ENCODE measurements at places on chromosomes 3 and 15.

GRCh38 chr3:73530022-73530396 is 94.7 kb downstream of the PDZRN3 start:
- no peak for DNase-seq

GRCh38 chr3:62100282-62100989 is 272.9 kb downstream of the FEZF2 start:
- DNase-seq: no peak

DNA sequence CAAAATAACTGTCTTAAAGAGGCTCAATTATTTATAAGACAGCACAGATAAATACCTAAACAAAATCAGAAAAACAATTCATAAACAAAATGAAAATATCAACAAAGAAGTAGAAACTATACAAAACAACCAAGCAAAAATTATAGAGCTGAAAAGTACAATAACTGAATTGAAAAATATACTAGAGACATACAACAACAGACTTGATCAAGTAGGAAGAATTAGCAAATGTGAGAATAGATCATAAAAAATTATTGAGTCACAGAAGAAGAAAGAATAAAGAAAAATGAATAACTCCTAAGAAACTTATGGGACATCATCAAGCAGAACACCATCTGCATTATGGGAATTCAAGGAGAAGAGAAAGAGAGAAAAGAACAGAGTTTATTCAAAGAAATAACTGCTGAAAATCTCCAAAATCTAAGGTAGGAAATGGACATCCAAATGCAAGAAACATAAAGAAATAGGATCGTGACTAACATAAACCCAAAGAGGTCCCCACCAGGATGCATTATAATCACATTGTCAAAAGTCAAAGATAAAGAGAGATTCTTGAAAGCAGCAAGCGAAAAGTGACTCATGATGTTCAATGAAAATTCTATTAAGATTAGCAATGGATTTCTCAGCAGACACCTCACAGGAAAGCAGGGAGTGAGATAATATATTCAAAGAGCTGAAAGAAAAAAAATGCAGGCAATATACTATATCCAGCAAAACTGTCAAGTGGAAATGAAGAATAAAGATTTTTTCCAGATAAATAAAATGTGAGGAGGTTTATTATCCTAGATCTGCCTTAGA is 85.9 kb downstream of the DCLK3 start:
- DNase-seq: no peak

DNA sequence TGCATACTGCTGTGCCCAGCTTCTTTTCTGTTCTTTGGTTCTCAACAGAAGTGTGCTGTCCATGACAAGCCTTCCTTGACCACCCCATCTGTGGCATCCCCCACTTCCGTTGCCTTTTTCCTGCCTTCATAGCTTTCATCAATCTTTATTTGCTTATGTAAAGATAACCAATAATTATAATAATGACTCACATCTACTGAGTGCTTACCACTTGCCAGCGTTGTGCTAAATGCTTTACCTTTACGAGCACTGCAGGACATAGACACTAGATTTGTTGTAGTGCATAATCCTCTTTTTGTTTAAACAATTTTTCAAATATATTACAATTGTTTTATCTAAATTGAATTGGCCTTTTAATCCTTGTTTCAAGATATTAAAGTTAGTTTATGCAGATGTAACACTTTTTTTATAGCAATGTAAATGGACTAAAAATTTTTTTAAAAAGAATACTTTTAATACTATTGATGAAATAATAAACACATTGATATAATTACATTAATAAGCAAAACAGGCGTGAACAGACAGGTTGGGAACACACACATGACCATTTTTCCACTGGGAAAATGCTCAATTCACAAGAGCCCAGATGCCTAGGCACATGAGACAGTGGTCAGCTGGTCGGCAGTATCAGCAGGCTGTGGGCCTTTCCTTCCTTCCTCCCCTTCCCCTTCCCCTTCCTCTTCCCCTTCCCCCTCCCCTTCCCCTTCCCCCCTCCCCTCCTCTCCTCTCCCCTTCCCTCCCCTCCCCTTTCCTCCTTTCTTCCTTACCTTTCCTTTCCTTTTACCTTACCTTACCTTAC is 42.5 kb downstream of the TRAK1 start:
- DNase-seq: no peak

DNA sequence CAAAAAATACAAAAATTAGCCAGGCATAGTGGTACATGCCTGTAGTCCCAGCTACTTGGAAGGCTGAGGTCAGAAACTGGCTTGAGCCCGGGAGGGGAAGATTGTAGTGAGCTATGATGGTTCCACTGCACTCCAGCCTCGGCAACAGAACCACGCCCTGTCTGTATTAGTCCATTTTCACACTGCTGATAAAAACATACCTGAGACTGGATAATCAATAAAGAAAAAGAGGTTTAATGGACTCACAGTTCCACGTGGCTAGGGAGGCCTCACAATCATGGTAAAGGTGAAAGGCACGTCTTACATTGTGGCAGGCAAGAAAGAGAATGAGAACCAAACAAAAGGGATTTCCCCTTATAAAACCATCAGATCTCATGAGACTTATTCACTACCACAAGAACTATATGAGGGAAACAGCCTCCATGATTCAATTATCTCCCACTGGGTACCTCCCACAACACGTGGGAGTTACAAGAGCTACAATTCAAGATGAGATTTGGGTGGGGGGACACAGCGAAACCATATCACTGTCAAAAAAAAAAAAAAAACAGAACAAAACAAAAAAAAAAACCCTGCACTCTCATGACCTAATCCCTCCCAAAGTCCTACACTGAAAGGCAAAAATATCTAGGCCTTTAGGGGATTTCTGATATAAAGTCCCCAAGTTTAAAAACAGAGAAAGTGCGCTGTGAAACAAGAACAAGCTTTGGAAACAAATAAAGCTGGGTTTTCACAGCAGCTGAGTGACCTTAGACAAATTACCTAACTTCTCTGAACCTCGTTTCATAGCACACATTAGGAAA is 224.7 kb downstream of the IGSF11 start:
- DNase-seq: no peak

DNA sequence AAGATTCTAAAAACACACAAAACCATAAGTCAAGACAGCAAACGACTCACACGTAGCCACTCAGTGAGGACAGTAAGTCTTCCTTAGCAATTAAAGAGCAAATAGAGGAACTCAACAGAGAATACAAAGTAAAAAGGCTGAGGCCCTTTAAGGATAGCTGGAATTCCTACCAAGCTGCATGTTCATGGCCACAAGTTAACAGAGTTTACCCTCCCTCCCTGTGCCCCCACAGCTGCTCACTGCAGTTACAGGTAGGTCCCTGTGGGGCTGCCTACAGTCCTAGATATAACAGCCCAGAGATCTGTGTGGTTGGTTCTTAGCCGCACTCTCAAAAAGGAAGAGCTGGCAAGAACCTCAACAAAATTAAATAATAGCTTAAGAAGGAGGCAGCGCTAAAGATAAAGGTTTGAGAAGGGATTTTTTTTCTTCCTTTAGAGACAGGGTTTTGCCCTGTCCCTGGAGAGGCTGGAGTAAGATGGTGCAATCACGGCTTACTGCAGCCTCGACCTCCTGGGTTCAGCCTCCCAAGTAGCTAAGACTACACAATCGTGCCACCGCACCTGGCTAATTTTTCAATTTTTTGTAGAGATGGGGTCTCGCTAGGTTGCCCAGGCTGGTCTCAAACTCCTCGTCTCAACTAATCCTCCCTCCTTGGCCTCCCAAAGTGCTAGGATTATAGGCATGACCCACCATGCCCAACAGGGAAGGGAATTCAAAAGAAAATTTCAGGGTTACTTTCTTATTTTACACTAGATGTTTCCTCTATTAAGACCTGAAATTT is 19.3 kb downstream of the SFMBT1 start:
- no peak for DNase-seq

GRCh38 chr3:16305111-16305541 is 40.1 kb downstream of the OXNAD1 start:
- DNase-seq: no peak

DNA sequence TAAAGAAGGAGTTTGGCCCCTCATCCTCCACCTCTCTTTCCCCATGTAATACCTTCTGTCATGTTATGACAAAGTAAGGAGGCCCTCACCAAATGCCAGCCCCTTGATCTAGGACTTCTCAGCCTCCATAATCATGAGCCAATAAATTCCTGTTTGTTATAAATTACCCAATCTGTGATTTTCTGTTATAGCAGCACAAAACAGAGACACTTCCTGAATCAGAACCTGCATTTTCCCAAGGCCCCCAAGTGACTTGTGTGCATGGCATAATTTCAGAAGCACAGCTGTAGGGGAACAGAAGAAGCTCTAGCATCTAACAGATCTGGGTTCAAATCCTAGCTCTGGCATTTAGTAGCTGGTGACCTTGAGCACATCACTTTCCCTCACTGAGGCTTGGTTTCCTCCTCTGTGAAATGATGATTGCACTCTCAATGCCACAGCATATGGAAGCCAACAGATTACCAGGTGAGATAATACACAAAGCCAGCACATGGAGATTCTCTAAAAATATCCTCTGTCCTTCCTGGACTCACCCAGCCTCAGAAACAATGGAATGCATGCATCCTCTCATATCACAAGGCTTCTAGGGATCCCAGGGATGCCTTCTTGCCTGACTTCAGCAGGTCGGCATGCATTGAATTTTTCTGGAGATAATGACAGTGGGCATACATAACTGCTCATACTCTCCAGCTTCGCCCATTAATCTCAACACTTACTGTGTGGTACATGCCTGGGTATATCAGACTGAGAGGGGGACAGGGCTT is 26.3 kb downstream of the TLNRD1 start:
- no peak for DNase-seq

GRCh38 chr3:189304465-189305351 is 132.9 kb downstream of the TPRG1 start:
- DNase-seq: no peak

DNA sequence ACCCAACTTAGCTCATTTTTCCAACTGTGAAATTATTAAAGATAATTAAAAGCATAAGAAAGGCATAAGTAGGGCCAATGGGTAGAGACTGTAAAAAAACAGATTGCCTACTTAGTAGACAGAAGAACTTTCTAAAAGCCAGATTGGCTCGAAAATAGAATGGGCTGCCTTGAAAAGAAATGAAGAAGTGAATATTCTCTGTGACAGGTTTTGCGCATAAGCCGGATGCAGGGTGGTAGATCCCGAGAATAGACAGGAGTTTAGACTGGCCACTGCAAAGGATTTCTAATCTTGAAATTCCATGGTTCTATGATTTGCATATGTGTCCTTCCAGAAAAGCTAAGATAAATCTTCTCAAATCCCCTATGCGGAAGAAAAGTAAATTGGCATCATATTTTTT is 173.3 kb upstream of the ICE2 start:
- no peak for DNase-seq

GRCh38 chr15:76204109-76204845 is 107.0 kb downstream of the ETFA start:
- DNase-seq: no peak

DNA sequence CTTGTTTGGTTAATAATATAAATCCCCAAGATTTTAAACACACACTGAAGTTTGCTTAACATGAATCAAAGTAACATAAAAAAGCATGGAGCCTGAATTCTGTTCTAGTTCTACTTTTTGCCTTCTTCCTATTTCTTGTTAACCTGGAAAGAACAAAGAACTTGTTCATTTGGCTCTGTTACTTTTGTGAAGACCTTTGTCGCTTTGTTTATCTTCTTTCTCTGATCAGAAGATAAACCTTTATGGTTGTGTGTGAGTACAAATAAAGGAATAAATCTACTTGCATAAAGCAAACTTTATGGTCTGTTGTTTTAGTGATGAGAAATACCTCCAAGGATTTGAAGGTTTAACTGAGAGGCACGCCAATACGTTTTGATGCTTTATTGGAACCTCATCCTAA is 210.1 kb upstream of the SATB1 start:
- no peak for DNase-seq

- no peak for DNase-seq
Observed at GRCh38 chr3:62724503-62724902, 150.7 kb downstream of the CADPS start.

GRCh38 chr3:124615896-124616543 is 114.2 kb upstream of the UMPS start:
- DNase-seq: no peak

DNA sequence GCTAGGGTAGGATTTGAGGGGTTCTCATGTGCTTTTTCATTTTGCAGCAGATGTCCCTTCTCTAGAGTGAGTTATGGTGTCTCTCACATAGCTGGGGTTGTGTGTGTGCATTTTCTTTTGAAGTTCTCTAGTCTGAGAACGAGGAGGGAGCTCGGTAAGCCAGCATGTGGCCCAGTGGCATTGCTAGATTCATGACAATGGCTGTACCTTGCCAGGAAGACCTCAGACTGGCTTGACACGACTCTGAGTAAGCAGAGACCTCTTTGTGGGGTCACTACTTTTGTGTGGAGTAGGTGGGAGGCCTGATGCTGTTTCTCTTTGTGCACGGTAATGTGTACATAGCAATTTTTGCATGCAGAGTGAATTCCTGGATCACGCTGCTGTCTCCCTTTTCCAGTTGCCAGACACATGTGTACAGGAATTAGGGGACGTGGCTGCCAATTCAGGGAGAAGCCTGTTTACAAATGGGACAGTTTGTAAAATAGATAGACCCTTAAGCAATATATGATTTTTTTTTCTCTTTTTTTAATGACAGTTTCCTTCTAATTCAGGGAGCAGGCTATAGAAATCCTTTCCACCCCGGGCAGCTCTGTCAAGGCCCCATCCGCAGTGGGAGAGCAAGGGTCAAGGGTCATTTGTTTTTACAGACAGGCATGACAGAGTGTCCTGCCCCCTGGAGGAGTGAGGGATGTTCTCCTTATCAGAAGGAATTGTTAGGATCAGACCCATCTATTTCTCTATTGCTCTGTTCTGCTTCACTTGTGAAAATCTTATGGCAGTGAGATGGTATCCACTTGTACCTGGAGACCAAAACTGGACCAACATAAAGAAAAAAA is 4.6 kb downstream of the CACNA1D start:
- no peak for DNase-seq

DNA sequence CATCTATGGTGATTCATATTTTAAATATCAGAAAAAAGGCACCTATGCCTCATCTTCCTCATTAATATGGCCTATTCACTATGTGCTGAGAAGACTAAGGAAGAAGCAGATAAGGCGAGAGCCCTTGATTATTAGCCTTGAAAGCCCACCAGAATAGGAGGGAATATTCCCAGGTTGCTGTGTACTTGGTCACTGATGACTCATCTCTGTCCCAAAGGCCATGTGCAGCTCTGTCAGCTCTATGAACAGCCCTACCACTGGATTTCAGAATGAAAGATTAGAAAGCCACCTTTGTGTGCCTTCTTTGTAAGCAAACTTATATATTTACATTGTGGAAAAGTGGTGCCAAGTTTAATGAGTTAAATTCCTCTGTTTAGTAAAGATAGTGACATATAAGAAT is 211.5 kb downstream of the NFKBIZ start:
- DNase-seq: no peak
